HS-27A (cell line): ENCODE measurements at places on chromosomes 3 and 15.
A peak's percentile ranks its signal among the peaks of the same experiment; 100 is the strongest.

DNA sequence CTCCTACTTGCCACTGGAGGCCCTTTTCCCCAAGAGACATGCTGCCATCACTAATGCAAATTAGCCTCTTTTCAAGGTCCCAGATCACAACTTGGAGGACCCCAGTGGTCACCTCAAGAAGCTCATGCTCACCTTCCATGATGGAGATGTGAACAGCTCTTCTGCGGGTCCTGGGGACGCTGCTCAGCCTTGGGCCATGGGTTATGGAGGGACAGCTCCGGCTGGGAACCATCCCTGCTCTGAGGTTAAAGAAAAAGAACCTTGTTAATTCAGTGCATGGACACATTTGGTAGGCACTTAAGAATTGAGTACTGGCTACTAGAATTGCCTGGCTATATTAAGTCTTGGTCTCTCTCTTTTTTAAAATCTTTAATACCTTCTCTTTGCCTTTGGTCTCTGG is 56.8 kb downstream of the WDR76 start:
- DNase-seq, result no peak

GRCh38 chr3:122660297-122660974 is 20.2 kb upstream of the PARP14 start:
- DNase-seq, result no peak

DNA sequence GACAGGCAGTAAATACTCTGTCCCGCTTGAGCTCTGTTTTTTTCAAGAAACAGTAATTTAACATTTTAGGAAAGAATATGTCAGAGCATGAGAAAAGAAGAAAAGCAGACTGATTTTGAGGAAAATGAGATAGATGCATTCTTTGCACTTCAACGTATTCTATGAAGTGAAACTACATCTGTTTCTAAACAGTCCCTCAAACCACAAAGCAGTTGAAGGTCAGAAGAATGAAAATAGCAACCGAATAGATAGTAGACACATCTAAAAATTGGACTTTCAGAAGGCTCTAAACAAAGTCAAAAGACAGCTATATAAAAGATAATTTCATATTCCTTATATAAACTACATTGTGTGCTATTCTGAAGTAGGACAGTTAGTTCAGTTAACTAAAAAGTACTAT is 172.6 kb upstream of the LRRC3B start:
- DNase-seq, result no peak

- peak; percentile 88 for DNase-seq
Measured at GRCh38 chr3:146308682-146309081, 57.8 kb upstream of the PLSCR4 start.

DNA sequence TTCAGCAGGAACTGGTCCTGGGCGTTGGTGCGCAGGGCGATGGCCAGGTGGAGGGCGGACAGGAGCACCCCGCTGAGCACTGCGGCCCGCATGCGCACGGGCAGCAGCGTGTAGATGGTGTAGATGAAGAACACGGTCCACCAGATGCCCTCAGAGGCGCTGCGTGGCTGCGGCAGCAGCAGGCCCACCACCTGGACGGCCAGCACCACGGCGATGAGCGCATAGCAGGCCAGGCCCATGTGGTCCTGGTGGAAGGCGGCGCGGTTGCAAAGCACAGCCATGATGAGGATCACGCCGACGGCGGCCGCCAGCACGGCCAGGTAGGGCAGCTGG is 1.5 kb downstream of the ADCY5 start:
- no peak for DNase-seq

DNA sequence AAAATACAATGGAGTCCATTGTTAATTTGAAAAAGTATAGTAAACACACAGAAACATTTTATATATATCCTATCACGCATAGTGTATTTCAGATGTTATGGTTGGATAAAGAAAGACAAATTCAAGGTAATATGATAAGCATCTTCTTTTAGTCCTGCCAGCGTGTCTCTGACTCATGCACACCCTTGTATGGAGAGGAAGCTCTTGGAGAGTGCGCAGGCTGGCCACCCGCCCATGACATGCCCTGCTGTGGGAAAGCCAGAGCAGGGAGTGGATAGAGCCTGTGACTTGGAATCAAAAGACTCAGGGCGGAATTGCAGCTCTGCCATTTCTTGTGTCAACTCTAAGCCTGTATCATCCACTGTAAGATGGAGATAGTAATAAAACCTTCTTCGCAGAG is 23.0 kb upstream of the COPG1 start:
- DNase-seq, result no peak

- peak; percentile 55 for DNase-seq
Measured at GRCh38 chr15:71448688-71449114, 333.4 kb downstream of the THSD4 start.

DNA sequence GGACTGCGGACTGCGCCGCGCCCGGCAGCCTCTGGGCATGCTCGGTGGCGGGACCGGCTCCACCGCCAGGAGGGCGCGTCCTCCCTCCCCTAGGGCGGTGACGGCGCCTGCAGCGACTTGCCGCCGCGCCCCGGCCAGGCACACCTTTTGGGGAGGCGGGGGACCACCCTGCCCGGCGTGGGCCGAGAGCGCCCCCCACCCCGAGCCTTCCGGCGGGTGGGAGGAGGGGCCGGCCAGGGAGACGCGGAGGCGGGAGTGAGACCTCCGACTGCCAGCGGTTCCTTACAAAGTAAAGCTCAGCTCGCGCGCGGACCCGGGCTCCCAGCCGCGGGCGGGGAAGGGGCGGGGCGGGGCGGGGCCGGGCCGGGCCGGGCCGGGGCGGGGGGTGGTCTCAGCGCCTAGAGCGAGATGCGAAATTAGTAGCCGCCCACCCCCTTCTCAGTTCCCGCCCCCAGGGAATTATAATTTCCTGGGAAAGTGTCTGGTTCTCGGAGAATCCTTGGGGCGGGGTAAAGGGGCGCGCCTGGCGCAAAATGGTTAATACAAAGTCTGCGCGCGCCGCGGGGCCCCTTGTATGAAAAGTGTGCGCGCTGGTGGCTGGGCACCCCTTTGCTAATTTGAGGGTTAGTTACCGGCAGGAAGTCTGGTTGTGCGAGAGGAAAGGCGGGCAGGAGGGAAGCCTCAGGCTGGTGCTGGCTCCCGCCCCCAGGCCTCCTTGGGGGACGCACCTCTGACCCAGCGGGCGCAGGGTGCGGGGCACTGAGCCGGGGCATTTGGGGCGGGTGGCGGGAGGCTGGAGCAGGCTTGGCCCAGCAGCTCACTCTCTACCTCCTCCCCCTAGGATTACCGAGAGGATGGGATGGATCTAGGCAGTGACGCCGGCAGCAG is 224.8 kb upstream of the IL12A start:
- peak; percentile 68 for DNase-seq

DNA sequence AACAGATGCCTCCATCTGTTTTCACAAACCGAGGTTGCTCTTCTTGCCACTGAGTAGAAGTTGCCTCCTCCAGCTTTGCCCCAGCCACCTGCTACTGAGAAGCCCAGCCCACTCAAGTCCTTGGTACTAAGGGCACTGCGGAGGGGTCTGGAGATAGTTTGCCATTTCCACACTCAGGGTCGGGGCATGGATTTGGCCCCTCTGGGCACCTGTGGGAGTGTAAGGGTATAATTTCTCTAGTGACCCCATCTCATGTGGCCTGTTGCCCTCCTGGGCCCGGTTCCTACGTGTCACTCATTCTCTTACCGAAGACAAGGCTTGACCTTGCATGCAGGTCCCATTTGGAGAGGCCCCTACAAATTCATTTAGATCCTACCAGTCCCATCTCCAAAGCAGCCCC is 79.0 kb downstream of the THSD4 start:
- DNase-seq, result no peak

GRCh38 chr15:68585574-68586273 is 6.9 kb downstream of the CORO2B start:
- DNase-seq, result no peak

- DNase-seq, result no peak
Measured at GRCh38 chr15:80490431-80490990, 86.3 kb downstream of the ARNT2 start.

- no peak for DNase-seq
Measured at GRCh38 chr3:190826018-190826417, 36.5 kb downstream of the GMNC start.

DNA sequence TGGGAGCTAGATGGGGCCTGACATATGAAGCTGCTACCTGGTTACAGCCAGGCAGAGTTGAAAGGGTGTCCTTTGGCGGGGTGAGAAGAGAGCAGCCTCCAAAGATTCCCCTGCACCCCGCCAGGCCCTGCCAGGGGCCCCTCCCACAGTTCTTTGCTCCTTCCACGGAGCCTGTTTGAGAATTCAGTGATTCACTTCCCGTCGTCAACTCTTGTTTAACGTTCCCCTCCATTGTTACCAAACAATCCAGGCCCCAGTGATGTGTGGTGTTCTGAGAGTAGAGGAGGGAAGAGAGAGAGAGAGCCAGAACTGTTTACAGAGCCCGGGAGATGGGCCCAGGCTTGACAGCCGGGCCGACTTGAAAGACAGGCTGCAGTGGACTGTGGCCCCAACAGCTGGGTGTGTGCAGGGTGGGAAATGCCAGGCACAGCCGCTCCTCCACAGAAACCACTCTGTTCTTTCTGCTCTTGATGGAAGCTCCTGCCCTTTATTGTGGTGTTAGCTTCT is 81.5 kb downstream of the SMAD3 start:
- no peak for DNase-seq

GRCh38 chr3:186361762-186362536 is at the start of gene DGKG:
Gene DGKG, minus strand, starts transcription at chr3:186362234. Its CDS starts 41,775 bp downstream, at chr3:186320459.
- DNase-seq, result no peak

- DNase-seq, result no peak
Measured at GRCh38 chr15:100635406-100636071, 33.1 kb downstream of the ASB7 start.

GRCh38 chr3:127412578-127413317 is 124.9 kb upstream of the PRR20G start:
- DNase-seq, result no peak

GRCh38 chr3:108079043-108079442 is 11.8 kb downstream of the CD47 start:
- DNase-seq, result no peak

GRCh38 chr3:188389711-188390342 is 235.9 kb downstream of the LPP start:
- DNase-seq, result no peak

DNA sequence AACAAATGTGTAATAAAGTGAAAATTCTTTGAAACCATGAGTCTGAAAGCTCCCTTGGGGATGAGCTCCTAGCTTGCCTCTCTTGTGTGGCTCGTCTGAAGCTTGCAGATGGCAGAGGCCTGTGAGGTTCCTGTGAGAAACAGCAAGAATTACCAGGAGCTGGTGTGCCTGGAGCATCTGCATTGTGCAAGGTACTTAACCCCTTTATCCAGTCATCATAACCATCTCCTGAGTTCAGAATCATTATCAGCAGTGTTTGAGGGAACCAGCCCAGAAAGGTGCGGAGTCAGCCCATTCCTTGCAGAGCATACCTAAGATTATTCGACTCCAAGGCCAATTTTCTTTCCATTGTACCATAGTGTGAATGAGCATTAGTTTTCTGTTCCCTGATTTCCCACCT is 51.7 kb upstream of the TRA2B start:
- DNase-seq, result no peak

GRCh38 chr3:123152687-123153086 is 49.1 kb upstream of the SEC22A start:
- DNase-seq, result no peak

DNA sequence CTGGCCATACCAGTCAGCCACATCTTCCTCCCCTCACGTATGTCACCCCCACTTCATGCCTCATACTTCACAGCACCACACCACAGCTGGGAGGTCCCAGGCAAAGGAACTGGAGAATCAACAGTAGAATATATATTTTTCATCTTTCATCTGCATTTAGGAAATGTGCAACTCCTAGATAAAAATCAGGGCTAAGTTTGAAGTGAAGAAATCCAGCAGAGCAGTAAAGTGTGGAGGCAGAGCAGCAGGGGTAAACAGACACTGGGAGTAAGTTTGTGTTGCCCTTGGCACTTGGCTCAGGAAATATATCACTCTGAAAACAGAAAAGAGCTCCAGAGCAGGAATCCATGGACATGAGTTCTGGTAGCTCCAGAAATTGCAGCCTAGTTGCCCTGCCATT is 2.8 kb upstream of the HERC1 start:
- DNase-seq, result no peak

DNA sequence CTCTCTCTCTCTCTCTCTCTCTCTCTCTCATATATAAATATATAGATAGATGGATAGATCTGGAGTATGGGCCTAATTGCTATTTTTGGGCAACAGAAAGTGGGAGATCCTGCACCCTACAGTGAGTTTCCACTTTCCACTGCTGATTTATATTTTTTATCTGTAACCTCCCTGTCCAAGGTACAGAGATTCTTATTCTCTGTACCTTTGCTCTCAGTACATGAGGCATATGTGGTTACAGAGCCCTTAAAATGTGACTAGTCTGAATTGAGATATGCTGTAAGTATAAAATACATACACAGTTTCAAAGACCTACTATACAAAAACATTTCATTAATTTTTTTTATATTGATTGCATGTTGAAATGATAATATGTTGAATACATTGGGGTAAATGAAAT is 51.1 kb upstream of the FOXP1 start:
- no peak for DNase-seq

DNA sequence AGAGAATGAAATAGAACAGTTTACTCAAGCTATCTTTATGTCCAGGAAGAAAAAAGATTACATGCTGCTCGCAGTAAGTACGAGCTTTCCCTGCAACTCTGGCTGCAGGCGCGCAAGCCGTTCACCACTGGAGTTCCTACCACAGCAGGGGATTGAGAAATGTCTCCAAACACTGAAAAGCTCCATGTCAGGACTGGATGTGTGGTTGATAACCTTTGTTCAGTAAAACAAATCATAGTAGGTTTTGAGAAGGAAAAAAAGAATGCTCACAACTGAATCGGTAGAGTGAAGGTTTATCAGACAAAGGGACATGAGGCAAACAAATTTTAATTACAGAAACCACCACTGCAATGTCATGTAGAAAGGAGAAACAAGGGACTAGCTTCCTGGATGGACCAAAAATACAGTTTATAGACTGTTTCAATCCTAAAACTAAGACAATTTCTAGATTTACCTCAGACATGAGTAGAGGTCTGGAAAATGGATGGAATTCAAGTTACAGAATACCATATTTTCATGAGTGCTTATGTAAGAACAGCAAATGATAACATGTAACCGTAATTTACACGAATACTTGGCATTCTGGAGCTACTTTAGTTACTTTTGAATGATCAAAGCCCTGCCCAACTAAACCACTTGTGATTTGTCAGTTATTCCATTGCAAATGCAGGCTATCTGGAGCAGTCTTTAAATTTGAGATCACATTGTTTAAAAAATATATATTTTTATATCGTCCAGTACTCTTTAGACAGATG is 471.1 kb downstream of the SHQ1 start:
- no peak for DNase-seq

GRCh38 chr3:63500196-63500595 is 152.3 kb upstream of the SNTN start:
- no peak for DNase-seq

- DNase-seq, result no peak
Measured at GRCh38 chr3:139561255-139561817, 21.8 kb upstream of the RBP1 start.
